ENCODE measurements at places on chromosomes 13 and 19.

DNA sequence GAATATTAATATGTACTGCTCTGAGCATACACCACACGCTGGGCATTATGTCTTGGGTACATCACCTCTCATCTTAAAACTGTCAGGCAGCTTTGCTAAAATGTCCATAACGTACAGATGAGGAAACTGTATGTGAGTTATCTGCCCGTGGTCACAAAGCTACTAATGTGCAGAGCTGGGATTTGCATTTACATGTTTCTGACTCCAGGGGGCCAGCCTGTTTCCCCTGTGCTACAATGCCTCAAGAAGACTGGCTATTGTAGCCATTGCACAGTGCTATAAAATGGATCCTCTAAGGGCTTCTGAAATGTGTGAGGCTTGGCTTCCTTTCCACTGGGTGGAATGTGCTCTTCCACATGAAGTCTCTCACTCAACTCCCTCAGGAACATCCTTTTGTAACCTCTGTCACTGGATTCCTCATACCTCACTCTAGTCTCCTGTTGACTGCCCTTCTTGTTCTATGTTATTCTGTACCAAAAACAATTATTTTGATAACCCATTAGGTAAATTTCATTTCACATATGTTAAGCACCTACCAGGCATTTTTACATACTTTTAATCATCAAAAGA lies 95.6 kb upstream of the HTR2A start:
- DNase-seq = no peak

- DNase-seq = no peak
Measured at GRCh38 chr19:49061445-49061844, 3.2 kb downstream of the NTF4 start.

DNA sequence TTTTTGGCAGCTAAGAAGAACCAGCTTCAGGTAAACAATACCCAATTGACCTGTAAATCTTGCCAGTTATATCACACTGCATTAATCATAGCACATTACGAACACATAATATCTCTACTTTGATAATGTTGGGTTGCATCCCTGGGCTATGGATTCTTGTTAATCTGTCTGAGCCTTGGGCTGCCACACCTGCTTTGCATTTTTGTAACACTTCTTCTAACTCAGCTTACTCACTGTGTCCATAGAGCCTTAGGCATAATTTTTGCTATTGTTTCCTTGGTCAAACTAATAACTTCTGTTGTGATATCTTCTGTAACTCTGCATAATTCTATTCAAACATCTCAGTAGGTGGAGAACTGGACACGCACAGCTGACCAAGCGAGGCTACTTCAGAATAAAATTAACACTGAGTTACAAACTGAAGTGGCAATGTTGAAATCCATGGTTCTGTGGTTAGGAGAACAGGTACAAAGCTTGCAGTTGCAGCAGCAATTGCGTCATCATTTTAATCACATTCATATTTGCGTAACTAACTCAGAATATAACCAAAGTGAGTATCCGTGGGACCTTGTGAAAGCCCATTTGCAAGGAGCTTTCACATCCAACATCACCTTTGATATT lies 6.4 kb downstream of the ZNF350 start:
- DNase-seq = no peak

DNA sequence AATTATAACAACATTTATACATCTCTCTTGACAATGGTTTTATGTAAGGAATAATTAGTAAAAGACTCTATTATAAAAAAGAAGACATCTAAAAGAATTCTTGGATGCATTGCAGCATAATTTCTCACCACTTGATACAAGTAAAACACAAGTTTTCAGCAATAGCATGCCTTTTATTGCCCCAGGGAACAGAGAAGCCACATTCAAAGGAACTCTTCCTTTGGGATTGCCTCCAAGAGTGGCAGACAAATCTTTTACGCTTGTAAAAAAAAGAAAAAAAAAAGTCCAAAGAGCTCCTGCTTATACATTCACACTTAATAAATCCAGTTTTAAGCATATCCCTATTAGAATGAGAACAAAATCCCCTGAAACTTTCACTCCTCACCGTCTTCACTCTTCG lies 2357.8 kb upstream of the PCDH20 start:
- no peak for DNase-seq

DNA sequence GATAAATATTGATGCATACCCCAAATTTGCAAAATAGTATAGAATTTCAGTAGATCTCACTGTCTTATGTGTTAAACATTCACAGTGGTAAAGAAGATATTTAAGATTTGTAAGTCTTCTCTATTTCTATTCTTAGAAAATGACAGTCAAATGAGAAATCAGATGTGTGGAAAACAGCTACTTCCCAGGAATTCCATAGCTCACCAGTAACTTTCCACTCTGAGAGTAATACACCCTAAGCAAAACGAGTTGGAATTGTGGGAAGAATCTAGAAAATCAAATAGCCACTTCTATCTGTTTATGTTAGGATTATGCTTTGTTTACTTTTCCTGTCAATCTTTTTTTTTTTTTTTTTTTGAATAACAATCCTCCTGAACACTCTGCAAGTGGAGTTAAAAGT lies 69.1 kb downstream of the FLT1 start:
- no peak for DNase-seq

DNA sequence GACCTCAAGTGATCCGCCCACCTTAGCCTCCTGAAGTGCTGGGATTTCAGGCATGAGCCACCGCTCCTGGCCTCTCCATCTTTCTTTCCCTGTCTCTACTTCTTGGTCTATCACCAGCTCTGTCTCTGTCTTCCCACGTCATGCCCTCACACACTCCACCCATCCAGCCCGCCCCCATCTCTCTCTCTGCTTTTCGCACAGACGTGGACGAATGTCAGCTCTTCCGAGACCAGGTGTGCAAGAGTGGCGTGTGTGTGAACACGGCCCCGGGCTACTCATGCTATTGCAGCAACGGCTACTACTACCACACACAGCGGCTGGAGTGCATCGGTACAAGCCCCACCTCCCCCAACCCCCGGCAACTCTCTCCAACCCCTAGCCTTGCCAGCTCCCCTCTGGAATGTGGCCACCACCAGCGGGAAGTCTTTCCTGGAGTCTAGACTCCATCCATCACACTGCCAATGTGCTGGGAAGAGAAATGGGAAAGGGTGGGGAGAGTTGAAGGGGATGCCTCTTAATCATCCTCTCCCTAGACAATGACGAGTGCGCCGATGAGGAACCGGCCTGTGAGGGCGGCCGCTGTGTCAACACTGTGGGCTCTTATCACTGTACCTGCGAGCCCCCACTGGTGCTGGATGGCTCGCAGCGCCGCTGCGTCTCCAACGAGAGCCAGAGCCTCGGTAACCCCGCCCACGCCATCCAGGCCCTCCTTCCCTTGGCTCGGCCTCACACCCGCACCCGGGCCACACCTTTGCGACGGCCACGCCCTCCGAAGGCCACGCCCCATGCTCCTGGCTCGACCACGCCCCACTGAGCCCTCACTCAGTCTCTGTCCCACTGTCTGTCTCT lies 22.5 kb downstream of the LTBP4 start:
- DNase-seq = no peak

DNA sequence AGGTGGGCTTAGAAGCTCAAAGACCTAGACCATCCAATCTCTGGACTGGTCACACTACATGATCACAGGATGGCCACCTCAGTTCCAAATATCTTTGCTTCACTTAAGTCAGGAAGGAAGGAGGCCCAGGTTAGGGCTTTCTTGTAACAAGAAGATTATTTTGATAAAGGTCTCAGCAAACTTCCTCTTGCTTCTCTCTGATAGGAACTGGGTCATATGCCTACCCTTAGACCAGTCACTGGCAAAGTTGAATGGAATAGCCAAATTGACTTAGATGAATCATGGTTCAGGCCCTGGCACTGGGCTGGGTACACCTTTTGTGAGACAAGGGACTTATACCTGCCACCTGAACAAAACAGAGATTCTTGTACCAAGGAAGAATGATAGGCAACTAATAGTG lies 11.0 kb downstream of the FRY start:
- no peak for DNase-seq

DNA sequence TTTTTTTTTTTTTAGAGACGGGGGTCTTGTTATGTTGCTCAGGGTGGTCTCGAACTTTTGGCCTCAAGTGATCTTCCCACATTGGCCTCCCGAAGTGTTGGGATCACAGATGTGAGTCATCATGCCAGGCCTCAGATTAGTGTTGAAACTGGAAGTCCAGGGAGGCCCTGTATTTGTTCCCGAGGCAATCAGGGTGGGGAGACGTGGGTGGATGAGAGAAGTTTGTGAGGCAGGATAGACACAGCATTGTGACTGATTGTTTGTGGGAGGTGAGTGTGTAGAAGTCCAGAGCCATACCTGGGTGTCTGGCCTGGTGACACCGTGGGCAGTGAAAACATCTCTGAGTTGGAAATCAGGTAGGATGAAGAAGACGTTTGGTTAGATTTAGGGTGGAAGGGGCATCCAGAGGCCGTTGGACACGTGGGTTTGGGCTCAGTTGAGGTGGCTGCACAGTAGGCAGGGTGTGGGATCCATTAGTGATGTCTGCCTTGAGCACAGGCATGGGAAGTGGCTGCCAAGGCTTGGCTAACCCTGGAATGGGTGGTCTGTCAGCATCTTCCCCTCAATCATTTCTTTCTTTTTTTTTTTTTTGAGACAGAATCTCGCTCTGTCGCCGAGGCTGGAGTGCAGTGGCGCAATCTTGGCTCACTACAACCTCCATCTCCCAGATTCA lies 12.4 kb downstream of the RTN2 start:
- no peak for DNase-seq

- no peak for DNase-seq
Measured at GRCh38 chr13:51894239-51894638, 32.5 kb downstream of the CCDC70 start.

DNA sequence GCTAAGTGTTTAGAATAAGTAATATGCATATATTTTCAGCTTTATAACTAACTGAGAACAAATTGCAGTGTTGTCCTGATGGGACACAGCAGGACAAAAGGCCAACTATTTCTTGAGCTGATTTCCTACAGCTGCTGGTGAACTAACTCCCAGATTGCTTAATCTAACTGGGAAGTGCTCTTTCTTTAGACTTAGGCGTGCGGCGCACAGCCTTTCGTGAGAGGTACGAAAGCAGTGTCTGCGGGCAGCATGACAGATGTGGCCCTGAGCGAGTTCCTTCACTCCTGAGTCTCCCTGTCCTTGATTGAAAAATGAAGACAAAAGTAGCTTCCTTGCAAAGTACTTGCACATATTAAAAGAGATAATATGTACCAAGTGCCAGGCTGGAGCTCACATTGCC lies 47.3 kb upstream of the NPAS1 start:
- DNase-seq = no peak

- no peak for DNase-seq
Measured at GRCh38 chr19:5961969-5962945, 15.7 kb downstream of the RANBP3 start.

- DNase-seq = no peak
Measured at GRCh38 chr13:97539651-97540610, 106.0 kb downstream of the RAP2A start.

DNA sequence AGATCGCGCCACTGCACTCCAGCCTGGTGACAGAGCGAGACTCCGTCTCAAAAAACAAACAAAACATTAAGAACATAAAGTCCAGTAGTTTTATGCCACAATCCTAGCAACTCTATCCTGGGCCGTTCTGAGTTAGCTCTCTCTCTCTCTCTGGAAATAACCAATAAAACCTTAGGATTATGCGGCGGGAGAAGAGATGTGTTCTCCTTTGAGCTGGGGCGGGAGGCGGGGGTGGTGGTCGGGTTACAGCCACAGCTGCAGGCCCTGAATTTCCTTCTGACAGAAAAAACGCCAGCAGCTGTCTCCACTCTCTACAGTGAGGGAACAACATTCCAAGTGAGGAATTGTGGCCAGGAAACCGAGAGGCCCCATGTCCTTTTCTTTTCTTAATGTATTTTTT lies 9.1 kb upstream of the PNMA8A start:
- no peak for DNase-seq

DNA sequence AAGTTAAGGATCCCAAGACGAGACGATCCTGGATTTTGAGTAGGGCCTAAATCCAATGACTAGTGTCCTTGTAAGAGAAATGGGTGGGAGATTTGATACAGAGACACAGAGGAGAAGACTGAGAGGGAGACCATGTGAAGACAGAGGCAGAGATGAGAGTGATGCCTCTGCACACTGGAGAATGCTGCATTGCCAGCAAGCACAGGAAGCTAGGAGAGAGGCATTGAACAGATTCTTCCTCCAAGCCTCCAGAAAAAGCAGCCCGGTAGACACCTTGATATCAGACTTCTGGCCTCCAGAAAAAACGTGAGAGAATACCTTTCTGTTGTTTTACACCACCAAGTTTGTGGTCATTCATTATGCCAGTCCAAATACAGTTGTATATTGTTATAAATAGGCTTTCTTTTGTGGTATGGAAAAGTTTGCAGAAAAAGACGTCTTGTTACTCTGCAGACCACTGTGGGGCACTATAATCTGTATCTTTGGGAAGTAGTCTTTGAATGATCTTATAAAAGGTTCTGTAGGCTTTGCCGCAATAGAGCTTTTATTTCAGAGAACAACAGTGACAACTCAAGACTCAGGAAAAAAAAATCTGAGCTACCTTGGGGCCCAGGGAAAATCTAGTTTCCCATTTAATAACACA lies 17.9 kb upstream of the RFC3 start:
- DNase-seq = no peak

DNA sequence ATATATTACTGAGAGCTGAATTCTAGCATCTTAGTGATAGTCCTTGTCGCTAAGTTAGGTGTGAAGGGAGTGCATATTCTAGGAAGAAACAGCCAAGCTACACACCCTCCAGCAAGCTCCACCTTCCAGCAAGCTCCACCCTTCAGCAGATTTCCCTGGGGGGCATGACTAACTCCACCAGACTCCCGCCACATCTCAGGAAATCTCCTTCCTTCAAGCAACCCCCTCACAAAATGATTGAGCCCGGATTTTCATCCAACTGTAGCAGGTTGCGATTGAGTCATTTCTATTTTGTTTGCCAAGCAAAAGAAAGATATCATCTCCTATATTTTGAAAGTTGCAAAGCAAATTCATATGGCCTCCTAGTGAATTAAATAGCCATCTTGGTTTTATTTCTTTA lies 162.1 kb upstream of the TMTC4 start:
- no peak for DNase-seq

DNA sequence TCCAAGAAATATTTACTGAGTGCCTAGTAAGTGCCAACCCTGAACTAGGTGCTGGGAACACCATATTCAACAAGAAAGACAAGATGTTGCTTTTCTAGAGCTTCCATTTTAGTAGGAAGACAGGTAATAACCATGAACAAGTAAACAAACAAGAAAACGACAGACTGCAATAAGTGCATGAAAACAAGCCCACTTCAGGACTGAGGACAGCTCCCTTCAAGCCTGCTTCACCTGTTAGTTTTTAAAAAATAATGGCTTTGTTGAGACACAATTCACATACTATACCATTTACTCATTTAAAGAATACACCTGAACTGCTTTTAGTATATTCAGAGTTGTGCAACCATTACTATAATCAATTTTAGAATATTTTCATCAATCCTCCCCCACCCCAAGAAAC lies 30.4 kb downstream of the CYP4F22 start:
- DNase-seq = no peak

GRCh38 chr19:2199215-2199614 lies 35.5 kb downstream of the DOT1L start:
- no peak for DNase-seq

All from coronary artery (tissue), 2 donors.